Activated CD8-positive, alpha-beta memory T cell treated with anti-CD3 and anti-CD28 coated beads for 1 hour (primary cell): ENCODE measurements at places on chromosomes 13 and 19.

- DNase-seq: no peak
Measured at GRCh38 chr19:55526216-55527196, 10.4 kb downstream of the SBK2 start.

- no peak for DNase-seq
Measured at GRCh38 chr13:111899714-111900389, 167.1 kb upstream of the SOX1 start.

GRCh38 chr13:36192166-36192565 lies 22.2 kb downstream of the SOHLH2 start:
- no peak for DNase-seq

DNA sequence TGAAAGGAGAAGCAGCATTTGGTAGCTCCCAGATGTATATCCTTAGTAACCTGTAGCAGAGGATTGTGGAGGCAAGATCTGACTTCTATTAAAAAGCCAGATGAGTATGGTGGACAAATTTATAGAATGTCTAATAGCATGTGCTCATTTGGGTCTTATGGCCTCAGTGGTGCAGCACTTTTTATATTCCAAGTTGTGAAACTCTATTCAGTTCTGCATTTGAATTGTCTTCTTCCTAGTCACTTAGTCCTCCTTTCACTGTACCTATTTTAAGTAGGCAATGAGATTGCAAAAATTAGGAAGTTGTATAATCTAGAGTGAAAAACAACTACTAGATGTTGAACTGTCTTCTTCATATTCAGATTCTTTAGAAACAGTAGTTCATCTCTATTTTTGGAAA lies 412.5 kb upstream of the PCDH9 start:
- DNase-seq: no peak

DNA sequence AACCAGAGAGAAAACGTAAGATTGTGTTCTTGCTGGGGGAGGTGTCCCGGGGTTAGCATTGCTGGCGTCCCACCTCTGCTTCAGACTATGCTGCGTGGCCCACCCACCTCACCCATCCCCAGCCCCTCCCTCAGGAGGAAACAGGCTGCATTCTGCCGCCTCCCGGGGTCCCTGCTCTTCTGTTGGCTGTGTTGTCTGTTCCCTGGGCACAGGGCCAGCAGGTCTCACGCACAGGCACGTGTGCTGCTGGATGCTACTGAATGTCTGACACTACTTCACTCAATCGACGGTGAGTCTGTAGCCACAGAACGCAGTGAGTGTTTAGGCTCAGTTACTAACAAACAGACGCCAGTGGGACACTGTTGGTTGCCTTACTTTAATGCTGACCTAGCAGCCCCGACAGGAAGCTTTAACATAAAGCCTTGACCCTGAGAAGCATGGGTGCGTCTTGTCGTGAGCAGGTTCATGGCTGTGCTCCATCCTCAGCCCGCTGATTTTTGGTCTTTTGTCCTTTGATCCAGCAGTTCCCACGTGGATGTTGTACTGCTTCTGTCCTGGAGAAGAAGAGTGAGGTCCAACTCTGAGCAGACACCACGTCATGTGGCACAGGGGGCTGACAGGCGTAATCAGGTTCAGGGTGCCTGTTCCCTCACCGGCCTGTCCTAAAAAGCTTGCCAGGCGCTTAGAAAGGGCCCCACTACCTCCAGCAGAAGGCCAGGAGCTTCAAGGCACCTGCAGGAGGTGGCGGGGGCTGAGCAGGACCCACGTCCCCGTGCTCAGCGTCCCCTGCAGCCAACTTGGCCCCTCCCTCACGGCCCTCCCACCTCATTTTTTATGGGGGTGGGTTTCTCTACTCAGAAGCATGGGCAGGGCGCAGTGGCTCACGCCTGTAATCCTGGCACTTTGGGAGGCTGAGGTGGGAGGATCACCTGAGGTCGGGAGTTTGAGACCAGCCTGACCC lies 26.0 kb downstream of the NAXD start:
- DNase-seq: no peak

GRCh38 chr19:12453495-12453894 lies 12.7 kb upstream of the ZNF443 start:
- no peak for DNase-seq
